ENCODE measurements at places on chromosomes 12 and 14.

GRCh38 chr14:96991226-96991625 is 194.0 kb downstream of the VRK1 start:
- DNase-seq = no peak

GRCh38 chr12:3752096-3752709 is 706 bp downstream of the CRACR2A start:
- peak; percentile 78 for DNase-seq

DNA sequence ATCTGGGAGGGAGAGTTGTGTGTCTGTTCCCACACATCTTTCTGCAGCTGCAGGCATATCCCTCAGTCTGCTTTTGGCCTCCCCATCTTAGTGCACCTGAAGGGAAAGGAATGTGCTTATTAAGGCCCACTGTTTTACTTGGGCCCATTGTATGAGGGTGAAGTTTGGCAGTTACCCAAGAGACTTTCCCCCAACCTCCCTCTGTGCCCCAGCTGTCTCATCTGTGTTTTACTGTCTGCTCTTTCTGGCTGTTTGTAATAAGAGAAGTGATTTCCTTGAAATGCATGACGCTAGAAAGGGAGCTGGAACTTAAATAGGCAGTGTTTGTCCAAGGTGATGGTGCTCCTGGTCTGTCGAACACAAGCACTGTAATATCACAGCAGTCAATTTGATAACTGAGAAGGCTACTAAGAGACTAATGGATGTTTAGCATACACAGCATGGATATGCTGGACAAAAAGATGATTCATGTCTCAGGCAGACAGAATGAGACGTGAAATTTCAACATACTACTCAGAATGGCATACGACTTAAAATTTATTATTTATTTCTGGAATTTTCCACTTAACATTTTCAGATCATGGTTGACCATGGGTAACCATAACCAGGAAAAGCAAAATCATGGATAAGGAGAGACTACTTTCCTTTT is 43.6 kb downstream of the FSCB start:
- DNase-seq = no peak

DNA sequence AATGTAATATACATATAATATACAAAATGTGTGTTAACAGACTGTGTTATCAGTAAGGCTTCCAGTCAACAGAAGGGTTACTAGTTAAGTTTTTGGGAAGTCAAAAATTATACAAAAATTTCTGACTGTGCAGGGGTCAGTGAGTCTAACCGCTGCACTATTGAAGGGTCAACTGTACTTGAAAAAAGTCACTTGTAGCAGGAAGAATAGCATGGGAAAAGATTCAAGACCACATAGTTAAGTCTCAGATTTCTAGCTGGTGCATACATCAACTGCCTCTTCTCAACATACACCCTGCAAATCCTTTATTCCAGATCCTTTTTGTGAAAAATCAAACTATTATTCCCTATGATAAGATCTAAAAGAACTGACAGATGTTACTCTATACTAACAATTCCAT is 5.9 kb downstream of the EPS8 start:
- no peak for DNase-seq

DNA sequence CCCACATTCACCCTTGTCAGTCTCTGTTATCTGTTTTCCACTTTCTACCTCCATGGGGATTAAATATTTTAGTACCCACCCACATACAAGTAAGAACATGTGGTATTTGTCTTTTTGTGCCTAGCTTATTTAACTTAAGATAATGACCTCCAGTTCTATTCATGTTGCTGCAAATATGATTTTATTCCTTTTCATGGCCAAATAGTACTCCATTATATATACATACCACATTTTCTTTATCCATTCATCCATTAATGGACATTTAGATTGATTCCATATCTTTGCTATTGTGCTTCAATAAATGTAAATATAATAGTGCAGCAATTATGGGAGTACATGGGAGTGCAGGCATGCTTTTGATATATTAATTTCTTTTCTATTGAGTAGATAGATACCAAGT is 185.8 kb downstream of the RPAP3 start:
- no peak for DNase-seq

DNA sequence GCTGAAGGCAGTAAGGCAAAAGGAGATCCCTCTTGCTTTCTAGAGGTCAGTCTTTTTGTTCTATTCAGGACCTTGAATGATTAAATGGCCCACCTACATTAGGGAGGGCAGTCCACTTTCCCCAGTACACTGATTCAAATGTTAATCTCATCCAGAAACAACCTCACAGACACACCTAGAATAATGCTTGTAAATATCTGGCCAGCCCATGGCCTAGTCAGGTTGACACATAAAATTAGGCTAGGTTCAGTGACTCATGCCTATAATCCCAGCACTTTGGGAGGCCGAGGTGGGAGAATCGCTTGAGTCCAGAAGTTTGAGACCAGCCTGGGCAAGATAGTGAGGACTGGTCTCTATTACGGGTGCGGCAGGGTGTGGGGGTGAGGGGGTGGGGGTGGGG is 43.5 kb downstream of the MIPOL1 start:
- no peak for DNase-seq

DNA sequence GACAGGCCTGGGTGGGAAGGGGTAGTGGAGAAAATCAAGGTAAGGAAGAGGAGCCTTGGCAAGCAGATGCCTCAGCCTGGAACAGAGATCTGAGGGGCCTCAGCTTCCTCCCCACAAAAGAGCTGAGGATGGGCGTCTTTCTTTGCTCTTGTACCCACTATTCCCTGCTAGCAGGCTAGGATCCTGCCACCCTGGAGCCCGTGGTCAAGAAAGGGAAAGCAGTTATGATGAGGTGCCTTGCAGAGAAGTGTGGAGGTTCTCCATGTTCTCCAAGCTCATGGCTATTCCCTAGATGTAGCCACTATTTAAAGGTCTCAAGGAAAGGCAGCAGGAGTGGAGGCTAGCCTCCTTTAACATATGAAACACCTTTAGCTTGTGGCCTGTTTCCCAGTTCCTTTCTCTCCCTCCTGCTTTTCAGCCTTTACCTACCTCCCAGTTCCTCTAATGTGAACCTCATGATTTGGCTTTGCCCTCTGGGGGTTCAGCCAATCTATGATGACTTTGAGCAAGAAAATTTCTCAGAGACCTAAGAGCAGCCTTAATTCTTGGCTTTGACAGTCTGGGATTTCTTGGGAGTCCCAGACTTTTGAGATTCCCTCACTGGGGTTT is 1.1 kb downstream of the IKZF4 start:
- DNase-seq = no peak

GRCh38 chr12:104650541-104650940 is 193.8 kb downstream of the CHST11 start:
- no peak for DNase-seq

Data from central memory CD4-positive, alpha-beta T cell (primary cell).